LHCN-M2 (cell line): ENCODE measurements at places on chromosomes 6 and 20. TPM values are rescaled to one million over a fixed set of nuclear protein-coding genes. Genes with fewer than 3 reads are reported as not detected.

DOK5 gene
- total RNA-seq = not detected in 2 replicates

KIF6 gene
- total RNA-seq = not detected in 2 replicates

OR2J3 gene
- total RNA-seq = not detected in 2 replicates

EFCAB8 gene
- total RNA-seq = 0.17 TPM in 1 of 2 replicates, not detected in the other

SNAI1 gene
- not detected in 2 replicates for total RNA-seq

EPHA7 gene
- 19.0 and 31.4 TPM in 2 replicates for total RNA-seq

OOEP gene
- not detected in 2 replicates for total RNA-seq

BMP5 gene
- total RNA-seq = under 0.01 TPM in 1 of 2 replicates, not detected in the other

LST1 gene
- total RNA-seq = not detected in 2 replicates

C6orf163 gene
- 0.46 TPM in 1 of 2 replicates, not detected in the other for total RNA-seq

DNA sequence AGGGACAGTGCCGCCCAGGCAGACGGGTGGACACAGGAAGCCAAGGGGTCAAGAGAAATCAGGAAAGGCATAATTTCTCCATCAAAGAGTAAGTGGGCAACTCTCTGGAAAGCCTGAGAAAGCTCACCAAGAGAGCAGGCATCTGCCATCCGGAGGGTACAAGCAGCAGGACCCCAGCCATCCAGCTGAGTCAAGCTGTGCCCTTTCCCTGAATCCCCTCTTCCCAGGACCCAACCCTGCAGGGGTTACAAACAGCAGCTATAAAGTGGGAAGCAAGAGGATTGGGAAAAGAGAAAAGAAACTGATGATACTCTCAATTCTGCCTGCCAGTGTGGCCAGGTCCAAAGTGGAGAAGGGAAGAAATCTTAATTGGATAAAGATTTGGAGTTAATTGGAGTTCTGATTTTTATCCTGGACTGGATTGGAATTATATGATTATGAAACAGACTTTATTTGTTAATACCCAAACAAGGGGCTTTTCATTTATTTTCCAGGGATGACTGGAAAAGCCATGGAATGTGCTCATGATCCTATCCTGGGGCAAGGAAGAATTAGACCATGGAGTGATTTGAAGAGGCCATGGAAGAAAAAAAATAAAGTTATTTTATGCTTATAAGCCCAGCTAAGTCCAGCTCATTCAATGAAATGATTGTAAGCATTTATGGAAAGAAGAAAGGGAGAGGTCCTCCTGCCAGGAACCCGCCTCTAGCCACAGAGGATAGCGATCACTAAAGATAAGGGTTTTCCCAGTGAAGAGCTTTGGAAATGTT is 34.9 kb downstream of the NHLRC1 start:
- DNase-seq = no peak

- no peak for DNase-seq
These were observed 263.6 kb downstream of the EYA4 start for GRCh38 chr6:133504761-133505160.

- no peak for DNase-seq
These were observed 59.3 kb downstream of the EPB41L2 start for GRCh38 chr6:131003488-131004386.

DNA sequence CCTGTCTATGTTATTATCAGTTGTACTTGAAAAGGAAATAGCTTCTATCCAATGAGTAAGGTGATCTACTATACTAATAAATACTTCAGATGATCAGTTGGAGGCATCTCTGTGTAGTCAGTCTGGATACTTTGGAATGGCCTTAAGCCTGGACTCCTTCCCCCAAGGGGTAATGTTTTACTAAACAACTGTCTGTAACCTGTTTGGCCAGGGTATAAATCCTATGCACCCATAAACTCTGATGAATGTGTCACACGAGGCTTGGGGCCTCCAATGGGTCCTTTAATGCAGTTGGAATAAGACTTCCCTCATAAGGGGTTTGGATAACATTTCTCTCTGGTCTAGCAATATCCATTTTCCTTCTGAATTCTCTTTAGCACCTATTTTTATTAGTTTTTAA is 19.5 kb upstream of the SLC52A3 start:
- DNase-seq = no peak

- DNase-seq = peak; percentile 54
These were observed 15.4 kb upstream of the IP6K3 start for GRCh38 chr6:33761922-33762629.

- no peak for DNase-seq
These were observed 114.2 kb downstream of the OR2B2 start for GRCh38 chr6:27797960-27798359.

GRCh38 chr6:40331545-40331944 is 255.6 kb downstream of the LRFN2 start:
- no peak for DNase-seq

GRCh38 chr20:4544765-4545164 is 176.9 kb upstream of the PRND start:
- peak; percentile 63 for DNase-seq

DNA sequence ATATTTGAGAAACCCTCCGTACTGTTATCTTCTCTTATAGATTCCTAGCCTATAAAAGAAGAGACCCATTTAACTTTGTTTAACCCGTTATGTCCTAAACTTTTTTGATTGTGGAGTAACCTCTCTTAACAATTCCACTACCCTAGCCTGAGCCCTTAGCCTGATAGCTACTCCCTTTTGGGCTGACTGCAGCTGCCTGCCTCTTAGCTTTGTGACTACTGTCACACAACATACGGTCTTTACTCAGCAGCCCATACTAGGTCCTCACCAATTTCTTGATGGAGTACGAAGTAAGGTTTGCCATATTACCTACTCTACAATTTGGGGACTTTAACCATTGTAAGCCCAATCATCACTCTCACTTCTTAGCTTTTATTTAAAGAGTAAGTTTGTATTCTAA is 72.7 kb downstream of the QRSL1 start:
- no peak for DNase-seq

GRCh38 chr20:23092384-23092756 is 6.2 kb upstream of the CD93 start:
- peak; percentile 65 for DNase-seq

GRCh38 chr20:52921340-52921739 is 50.8 kb upstream of the TSHZ2 start:
- no peak for DNase-seq

GRCh38 chr20:356745-357144 is 9.8 kb downstream of the NRSN2 start:
- DNase-seq = no peak

DNA sequence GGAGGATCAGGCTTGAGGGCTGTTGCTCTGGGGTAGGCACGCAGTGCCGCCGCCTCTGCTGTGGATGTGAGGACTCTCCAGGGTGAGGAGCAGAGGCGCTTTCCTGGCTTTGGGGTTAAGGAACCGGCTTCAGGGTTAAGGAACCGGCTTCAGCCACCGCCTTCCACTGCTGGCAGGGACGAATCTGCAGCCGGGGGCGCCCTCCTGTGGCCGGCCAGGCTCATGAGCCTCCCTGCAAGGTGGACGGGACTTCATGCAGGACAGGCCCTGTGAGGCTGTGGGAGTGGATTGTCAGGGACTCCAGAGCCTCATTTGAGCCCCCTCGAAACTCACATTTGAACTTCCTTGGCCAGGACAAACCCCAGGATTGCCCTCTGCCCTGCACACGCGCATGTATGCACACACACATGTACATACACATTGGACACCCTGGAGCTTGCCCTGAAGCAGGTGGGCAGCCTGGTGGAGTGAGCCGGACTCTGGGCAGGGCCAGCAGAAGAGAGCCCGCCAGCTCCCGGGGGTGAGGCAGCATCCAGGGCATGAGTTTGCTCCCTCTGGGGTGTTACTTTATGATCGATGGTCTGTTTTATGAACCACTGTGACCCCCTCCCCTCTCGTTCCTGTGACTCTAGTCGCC is 146.9 kb downstream of the PHACTR3 start:
- DNase-seq = peak; percentile 4

GRCh38 chr6:11810039-11810541 is 31.5 kb upstream of the ADTRP start:
- DNase-seq = peak; percentile 76

DNA sequence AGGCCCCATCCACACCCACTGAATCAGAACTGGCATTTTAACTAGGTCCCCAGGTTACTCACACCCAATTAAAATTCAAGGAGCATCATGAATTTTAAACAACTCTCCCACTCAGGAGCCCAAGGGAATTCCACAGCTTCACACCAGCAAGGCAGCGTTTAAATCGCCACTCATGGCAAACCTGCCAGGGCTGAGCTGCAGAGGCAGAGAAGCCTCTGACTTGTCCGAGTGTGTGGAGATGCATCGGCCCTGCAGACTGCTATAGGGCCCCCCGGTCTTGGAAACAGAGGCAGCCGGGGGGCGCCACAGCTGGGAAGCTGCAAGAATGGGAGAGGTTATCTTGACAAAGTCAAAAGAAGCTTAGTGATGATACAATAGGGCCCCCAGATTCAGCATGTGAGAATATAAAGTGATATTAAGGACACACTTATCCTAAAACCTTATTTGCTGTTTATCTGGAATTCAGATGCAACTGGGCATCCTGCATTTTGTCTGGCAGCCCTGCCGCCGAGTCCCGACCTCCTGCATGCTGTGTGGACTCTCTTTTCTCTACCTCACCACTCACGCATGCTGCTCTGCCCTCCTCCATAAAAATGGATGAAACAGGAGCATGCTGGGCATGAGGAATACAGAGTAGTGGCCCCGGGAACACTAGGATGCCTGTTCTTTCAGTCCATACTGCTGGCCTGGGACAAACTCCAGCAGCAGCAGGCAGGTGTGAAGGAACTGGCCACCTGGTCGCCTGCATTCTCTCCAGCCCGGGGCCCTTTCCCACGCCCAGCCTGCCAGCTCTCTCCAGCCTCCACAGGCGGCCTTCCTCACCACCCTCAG is 126.1 kb downstream of the PXDC1 start:
- no peak for DNase-seq

GRCh38 chr20:50848341-50848808 is 53.5 kb downstream of the BCAS4 start:
- no peak for DNase-seq

- DNase-seq = no peak
These were observed 25.0 kb upstream of the SSTR4 start for GRCh38 chr20:23010096-23010495.

DNA sequence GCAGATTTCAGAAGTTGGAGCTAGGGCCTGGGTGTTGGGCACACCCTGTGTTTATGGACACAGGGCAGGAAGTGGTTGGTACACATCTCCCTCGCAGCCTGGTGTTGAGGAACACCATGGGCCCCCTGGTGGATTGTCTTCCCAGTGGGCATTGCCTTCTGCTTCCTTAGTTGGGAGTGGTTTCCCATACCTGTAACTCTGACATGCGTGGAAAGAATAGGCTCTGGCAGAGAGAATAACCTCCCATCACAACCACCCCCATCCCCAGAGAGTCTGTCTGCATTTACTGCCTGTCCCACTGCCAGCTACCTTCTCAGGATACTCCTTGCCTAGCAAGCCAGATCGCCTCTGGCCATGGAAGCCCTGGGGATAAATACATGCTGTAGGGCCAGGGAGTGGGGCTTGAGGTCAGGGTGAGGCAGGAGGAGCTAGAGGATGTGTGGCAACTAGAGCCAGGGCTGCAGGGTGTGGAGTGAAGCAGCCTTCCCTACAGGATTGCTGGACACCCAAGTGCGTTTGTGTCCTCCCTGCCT is 14.7 kb downstream of the LRRC73 start:
- DNase-seq = peak; percentile 58

DNA sequence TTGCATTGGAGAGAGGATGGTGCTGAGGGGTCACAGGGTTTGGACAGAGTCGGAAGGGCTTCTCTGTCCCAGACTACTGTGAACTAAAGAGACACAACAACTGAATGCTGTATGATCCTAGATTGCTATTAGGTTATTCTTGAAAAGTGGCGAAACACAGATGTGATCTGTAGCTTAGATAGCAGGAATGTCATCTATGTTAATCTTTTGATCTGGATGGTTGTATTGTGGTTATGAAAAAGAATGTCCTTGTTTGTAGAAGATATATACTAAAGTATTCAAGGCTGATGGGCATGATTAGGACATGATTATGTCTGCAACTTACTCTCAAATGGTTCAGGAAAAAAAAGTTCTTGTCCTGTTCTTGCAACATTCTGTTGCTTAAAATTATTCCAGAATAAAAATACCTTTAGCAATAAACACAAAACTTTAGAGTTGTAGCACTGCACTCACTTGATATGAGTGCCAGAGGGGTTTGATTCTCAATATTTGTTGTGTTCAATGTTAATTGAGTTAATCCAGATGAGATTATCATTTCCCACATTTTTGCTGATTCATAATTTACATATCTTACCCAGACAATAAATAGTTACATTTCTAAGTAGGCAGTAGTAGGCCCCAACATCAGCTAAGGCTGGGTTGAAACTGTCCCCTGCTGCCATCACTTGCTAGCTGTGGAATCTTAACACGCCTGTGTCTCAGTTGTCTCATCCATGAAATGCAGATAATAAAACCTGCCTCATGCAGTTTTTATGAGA is 645.2 kb downstream of the KIF16B start:
- DNase-seq = peak; percentile 25

GRCh38 chr6:91149956-91150705 is 563.3 kb upstream of the MAP3K7 start:
- no peak for DNase-seq

DNA sequence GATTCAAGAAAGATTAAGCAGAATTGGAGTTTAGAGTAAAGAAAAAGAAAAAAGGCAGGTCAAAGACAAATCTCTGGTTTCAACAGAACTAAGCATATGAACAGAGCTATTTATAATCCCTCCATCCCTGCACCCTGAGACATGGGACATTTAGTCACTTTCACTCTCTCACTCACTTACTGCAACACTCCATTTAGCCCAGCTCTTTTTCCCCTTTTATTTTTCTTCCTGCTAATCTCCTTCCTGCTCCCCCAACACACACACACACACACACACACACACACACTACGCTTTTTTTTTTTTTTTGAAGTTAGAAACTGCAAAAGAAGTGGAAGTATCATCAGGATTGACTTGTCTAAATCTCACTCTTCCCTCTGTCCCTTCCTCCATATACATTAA is 45.1 kb upstream of the TBC1D7 start:
- DNase-seq = peak; percentile 35

GRCh38 chr6:149077208-149077607 is 240.3 kb upstream of the TAB2 start:
- DNase-seq = peak; percentile 42

DNA sequence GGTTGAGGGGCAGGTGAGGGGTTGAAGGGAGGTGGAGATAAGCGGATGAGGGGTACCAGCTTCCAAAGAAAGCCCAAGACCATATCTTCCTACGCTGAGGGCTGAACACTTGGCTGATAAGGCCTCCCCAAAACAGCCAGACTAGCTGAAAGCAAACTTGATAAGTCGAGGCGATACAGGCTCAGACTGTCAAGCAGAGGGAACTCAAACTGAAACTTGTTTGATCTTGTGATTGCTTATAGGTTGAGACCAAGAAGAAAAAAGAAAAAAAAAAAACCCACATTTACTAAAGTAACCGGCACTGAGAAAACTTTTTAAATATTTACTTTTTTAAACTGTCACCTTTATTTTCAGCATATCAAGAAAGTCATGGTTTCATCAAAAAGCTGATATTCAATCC is 73.6 kb downstream of the TRERF1 start:
- no peak for DNase-seq
